ENCODE measurements at places on chromosomes 6 and 20.

GRCh38 chr6:23879816-23880215 lies 246.2 kb upstream of the NRSN1 start:
- no peak for DNase-seq

GRCh38 chr6:138026342-138026741 lies 80.9 kb downstream of the PERP start:
- no peak for DNase-seq

DNA sequence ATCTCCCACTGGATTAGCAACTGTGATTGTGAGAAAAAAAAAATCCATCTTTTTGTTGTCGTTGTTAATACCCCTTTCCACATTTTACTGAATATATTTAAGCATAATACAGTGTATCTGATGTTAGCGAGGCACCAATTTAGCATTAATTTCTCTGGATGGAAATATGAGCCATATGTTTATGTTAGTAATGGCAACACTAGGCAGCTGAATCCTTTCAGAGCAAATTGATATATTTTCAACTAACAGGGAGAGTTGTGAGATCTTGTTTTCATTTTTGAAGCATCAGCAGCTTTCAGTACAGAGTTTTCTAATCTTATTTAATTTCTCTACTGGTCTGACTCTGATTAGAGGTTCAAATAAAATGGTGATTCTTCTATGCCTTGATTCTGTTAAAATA lies 84.8 kb upstream of the HDAC2 start:
- DNase-seq, result no peak

GRCh38 chr20:63576311-63576710 lies 2.3 kb upstream of the HELZ2 start:
- no peak for DNase-seq

GRCh38 chr6:142886431-142887170 lies 58.4 kb downstream of the HIVEP2 start:
- no peak for DNase-seq

GRCh38 chr20:4635342-4635741 lies 86.4 kb upstream of the PRND start:
- no peak for DNase-seq

DNA sequence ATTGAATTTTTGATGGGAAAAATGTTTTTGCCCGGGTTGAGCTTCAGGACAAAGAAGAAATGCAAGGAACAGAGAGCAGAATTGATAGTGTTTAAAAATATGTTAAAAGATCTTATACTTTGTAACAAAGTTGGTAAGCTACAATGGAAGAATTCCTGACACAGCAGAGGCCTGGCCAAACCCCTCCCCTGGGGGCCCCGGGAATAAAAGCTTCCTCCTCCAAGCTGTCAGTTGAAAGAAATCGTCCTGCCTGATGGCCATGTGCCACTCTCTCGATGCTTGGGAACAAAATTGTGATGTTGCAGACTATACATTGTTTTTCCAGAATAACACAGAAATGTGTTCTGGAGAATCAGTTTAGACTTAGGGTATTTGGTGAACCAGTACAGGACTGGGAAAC lies 14.2 kb upstream of the TOX2 start:
- no peak for DNase-seq

DNA sequence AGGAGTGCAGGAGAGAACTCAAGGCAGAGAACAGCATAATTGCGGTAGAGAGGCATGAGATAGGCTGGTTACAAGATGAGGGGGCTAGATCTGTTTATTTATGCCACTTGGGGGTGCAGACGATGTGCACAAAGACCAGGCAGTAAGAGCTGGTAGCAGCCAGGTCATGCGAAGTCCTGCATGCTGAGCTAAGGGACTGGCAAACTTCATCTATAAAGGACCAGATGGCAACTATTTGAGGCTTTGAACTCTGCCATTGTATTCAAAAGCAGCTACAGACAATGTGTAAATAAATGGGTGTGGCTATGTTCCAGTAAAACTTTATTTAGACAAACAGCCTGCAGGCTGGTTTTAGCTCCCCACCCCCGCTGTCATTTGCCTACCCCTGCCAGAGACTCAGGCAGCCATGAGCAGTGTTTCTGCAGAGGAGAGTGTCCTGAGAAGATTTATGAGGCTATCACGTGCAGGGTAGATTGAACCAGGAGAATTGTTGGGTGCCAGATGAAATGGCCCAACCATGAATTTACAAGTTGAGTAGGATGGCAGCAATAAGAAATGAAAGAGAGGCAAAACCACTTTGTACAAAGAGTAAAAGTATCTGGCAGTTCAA lies 253.4 kb upstream of the MOCS1 start:
- DNase-seq, result no peak

- DNase-seq, result no peak
Measured at GRCh38 chr6:122678841-122679240, 68.6 kb downstream of the PKIB start.

DNA sequence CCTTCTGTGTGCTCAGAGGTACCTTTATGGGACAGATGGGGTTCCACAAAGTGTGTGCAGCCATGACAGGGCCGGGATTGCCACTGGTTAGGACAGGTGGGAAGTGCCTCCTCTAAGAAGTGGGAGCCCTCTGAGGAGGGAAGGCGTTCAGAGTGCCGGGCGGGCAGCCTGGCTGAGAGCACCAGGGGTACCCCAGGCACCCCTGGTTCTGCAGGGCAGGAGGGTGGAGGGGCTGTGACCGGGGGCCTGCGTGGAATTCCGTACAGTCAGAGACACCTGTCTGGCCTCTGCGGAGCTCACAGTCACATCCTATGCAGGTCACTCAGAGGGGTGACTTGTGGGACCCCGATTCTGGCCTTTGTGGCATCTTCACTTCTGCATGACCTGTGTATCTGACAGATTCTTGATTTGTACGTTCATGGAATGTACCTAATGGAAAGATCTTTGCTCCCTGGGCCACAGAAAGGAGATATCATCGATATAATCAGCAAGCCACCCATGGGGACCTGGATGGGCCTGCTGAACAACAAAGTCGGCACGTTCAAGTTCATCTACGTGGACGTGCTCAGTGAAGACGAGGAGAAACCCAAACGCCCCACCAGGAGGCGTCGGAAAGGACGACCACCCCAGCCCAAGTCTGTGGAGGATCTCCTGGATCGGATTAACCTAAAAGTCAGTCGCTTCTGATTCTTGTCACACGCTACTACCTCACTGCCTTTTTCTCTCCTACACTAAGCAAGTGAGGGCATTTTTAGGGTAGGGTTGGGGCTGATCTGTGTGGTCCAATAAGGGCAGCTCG lies 190.9 kb downstream of the SASH1 start:
- DNase-seq, result no peak

DNA sequence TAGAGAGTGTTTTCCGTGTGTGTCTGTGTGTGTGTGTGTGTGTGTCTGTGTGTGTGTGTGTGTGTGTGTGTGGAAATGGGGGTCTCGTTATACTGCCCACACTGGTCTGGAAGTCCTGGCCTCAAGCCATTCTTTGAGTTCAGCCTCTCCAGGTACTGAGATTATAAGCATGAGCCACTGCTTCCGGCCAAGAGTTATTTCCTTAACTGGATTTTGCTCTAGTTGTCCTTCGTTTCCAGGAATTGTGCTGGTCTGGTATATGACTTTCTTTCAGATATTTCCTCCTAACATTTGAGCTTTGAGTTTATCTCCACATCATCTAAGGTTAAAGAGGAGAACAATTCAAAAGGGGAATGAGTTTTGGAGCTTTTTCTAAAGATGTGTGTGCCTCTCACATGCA lies 124.8 kb downstream of the SH3BGRL2 start:
- no peak for DNase-seq

- DNase-seq, result no peak
Measured at GRCh38 chr6:33800248-33800969, 3.4 kb downstream of the MLN start.

DNA sequence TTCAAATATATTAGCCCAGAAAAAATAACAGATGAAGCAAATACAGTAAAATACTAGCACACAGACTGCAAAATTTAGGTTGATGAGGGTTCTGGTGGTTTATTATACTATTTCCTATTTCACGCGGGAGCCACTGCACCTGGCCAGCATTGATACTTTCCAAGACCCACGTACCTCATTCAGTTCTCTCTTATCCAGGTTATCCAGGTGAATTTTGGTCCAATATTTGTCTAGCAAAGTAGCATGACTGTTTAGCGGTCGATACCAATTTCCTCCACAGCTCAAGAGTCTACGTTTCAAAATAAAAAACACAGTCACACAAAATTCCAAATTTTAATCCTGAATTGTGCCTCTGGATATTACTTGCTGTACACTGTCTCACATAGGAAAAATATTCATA lies 34.8 kb downstream of the MDN1 start:
- DNase-seq, result no peak

GRCh38 chr6:1595271-1596087 lies 14.2 kb upstream of the FOXC1 start:
- no peak for DNase-seq
